ENCODE measurements at places on chromosomes 4 and X. TPM values are rescaled to one million over a fixed set of nuclear protein-coding genes. Genes with fewer than 3 reads are reported as not detected.

Gene LINC00632
- 2.9 TPM for total RNA-seq

Gene OPHN1
- total RNA-seq: 5.4 TPM

Gene DDX60
- 8.0 TPM for total RNA-seq

Gene LIMCH1
- 206 TPM for total RNA-seq

Gene SMS
- total RNA-seq: 265 TPM

Gene OSTC
- 86.4 TPM for total RNA-seq

DNA sequence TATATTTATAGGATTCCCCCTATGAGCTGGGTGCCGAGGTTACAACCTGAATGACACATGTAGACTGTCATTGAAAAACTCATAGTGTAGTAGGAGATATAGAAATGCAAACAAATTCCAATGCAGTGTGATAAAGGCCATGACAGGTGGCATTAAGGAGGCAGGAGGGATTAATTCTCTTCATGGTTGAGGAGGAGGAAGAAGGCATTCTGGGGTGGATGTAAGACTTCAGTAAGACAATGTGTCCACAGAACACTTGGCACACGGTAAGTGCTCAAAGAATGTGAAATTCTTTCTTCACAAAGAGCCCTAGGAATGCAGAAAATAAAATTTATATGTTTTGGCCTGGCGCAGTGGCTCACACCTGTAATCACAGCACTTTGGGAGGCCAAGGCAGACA lies 136.5 kb downstream of the RBM47 start:
- H3K36me3 ChIP-seq: no peaks in the 10 kb centered on the region
- no peak overlapping the region for H3K4me3 ChIP-seq
- H3K4me1 ChIP-seq: peaks cover 34% of the 10 kb centered on the region
- peak overlapping the region; percentile 73 for H3K27ac ChIP-seq
- no peaks in the 10 kb centered on the region for H3K27me3 ChIP-seq
- DNase-seq: no peak

GRCh38 chr4:140809676-140810075 lies 53.5 kb upstream of the TBC1D9 start:
- no peak for DNase-seq
- H3K27me3 ChIP-seq: no peaks in the 10 kb centered on the region
- H3K36me3 ChIP-seq: no peaks in the 10 kb centered on the region
- no peak overlapping the region for H3K4me3 ChIP-seq
- H3K27ac ChIP-seq: no peak overlapping the region

DNA sequence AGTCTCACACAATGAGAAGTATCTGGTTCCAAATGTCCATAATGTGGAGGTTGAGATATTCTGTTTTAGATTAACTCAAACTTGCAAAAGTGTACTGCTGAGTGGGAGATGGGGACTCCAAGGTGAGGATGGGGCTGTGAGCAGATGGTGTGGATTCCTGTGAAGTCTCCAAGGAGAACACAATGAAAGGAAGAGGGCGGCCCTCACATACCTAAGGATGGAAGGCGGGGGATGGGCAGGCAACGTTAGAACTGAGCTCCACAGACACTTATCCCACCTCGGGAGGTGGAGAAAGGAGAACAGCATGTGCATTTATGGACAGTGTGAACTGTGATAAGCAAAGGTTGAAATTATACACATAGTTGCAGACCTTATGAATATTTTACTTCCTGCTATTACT lies 9.9 kb upstream of the SPATA4 start:
- no peak for DNase-seq
- no peak overlapping the region for H3K27ac ChIP-seq
- H3K36me3 ChIP-seq: no peaks in the 10 kb centered on the region
- no peak overlapping the region for H3K4me3 ChIP-seq
- H3K4me1 ChIP-seq: no peaks in the 10 kb centered on the region

GRCh38 chrX:10071451-10072144 lies 85.2 kb upstream of the CLCN4 start:
- no peak for DNase-seq
- H3K4me3 ChIP-seq: no peak overlapping the region
- H3K4me1 ChIP-seq: no peaks in the 10 kb centered on the region
- H3K36me3 ChIP-seq: peaks cover 11% of the 10 kb centered on the region
- H3K27ac ChIP-seq: peak overlapping the region; percentile 46

- H3K27ac ChIP-seq: no peak overlapping the region
- H3K4me1 ChIP-seq: no peaks in the 10 kb centered on the region
- DNase-seq: no peak
- H3K27me3 ChIP-seq: no peaks in the 10 kb centered on the region
- H3K4me3 ChIP-seq: no peak overlapping the region
Measured at GRCh38 chr4:128322986-128323385, 35.4 kb upstream of the PGRMC2 start.

- no peak overlapping the region for H3K27ac ChIP-seq
- H3K27me3 ChIP-seq: no peaks in the 10 kb centered on the region
- peaks cover 15% of the 10 kb centered on the region for H3K4me1 ChIP-seq
- H3K36me3 ChIP-seq: no peaks in the 10 kb centered on the region
Measured at GRCh38 chr4:76752861-76753501, 145.0 kb downstream of the SOWAHB start.

- H3K27me3 ChIP-seq: no peaks in the 10 kb centered on the region
- no peak overlapping the region for H3K4me3 ChIP-seq
- H3K27ac ChIP-seq: no peak overlapping the region
- H3K4me1 ChIP-seq: peaks cover 14% of the 10 kb centered on the region
Measured at GRCh38 chr4:8163026-8163425, 4.4 kb upstream of the ABLIM2 start.

GRCh38 chr4:139560406-139561104 lies 4.5 kb upstream of the SETD7 start:
- H3K27me3 ChIP-seq: no peaks in the 10 kb centered on the region
- H3K4me1 ChIP-seq: peaks cover 12% of the 10 kb centered on the region
- peak; percentile 57 for DNase-seq
- no peak overlapping the region for H3K4me3 ChIP-seq

GRCh38 chrX:103540145-103540544 lies 20.9 kb upstream of the RAB40A start:
- H3K4me3 ChIP-seq: no peak overlapping the region
- no peaks in the 10 kb centered on the region for H3K36me3 ChIP-seq
- no peak for DNase-seq
- no peak overlapping the region for H3K27ac ChIP-seq

DNA sequence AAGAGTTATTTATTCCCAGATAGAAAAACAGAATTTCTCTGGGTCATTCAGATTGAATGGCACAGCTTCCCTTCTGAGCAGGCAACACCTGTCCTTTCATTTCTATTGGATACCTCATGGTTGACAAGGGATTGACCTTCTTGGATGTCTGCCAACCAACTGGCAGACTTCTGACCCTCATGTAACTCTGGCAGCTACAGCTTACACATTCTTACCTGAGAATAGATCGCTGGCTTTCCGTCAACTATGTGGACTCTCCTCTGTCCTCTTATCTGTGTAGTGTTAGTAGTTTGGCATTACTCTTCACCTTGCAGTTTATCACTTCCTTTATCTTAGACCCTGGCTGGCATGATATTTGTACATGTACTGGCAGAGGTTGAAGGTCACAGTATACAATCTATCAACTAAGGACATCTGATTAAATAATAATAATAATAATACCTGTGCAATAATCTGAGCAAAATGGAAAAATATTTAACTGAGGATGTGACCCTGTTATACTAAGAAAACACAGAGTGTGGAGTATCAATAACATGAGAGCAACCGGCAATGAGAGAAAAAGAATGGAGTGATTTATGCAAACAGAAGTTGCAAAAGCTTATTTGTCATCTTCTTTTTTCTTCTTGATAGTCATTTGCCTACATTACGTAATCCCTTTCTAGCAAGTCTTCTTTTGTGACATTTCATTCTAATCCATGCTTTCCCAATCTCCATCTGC lies 1118.2 kb downstream of the ARAP2 start:
- H3K4me3 ChIP-seq: no peak overlapping the region
- H3K27ac ChIP-seq: no peak overlapping the region
- DNase-seq: no peak
- no peaks in the 10 kb centered on the region for H3K36me3 ChIP-seq
- H3K4me1 ChIP-seq: no peaks in the 10 kb centered on the region

GRCh38 chr4:181766061-181766548 lies 477.1 kb upstream of the TENM3 start:
- H3K27me3 ChIP-seq: no peaks in the 10 kb centered on the region
- H3K4me1 ChIP-seq: peaks cover 4% of the 10 kb centered on the region
- H3K36me3 ChIP-seq: no peaks in the 10 kb centered on the region
- DNase-seq: no peak
- no peak overlapping the region for H3K4me3 ChIP-seq

- H3K36me3 ChIP-seq: no peaks in the 10 kb centered on the region
- peak; percentile 41 for DNase-seq
- no peaks in the 10 kb centered on the region for H3K27me3 ChIP-seq
Measured at GRCh38 chr4:20408611-20409010, 156.9 kb downstream of the SLIT2 start.

DNA sequence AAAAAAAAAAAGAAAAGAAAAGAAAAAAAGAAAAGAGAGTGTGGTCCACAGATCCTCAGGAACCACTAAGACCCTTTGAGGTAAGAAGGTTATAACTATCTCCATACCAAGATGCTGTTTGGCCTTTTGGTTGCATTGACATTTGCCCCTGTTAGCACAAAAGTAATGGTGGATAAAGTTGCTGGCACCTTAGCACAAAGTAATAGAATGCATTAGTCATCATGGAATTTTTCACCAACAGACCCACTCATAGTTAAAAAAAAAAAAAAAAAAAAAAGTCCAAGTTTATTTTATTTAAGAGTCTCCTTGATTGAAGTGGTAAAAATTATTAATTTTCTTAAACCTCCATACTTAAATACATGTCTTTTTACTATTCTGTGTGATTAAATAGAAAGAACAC lies 78.4 kb upstream of the RBPJ start:
- DNase-seq: no peak
- no peak overlapping the region for H3K4me3 ChIP-seq
- H3K27ac ChIP-seq: no peak overlapping the region
- H3K36me3 ChIP-seq: no peaks in the 10 kb centered on the region

GRCh38 chr4:8235224-8235623 lies 34.3 kb upstream of the HTRA3 start:
- no peaks in the 10 kb centered on the region for H3K27me3 ChIP-seq
- no peaks in the 10 kb centered on the region for H3K4me1 ChIP-seq
- H3K4me3 ChIP-seq: no peak overlapping the region
- no peaks in the 10 kb centered on the region for H3K36me3 ChIP-seq
- H3K27ac ChIP-seq: no peak overlapping the region

DNA sequence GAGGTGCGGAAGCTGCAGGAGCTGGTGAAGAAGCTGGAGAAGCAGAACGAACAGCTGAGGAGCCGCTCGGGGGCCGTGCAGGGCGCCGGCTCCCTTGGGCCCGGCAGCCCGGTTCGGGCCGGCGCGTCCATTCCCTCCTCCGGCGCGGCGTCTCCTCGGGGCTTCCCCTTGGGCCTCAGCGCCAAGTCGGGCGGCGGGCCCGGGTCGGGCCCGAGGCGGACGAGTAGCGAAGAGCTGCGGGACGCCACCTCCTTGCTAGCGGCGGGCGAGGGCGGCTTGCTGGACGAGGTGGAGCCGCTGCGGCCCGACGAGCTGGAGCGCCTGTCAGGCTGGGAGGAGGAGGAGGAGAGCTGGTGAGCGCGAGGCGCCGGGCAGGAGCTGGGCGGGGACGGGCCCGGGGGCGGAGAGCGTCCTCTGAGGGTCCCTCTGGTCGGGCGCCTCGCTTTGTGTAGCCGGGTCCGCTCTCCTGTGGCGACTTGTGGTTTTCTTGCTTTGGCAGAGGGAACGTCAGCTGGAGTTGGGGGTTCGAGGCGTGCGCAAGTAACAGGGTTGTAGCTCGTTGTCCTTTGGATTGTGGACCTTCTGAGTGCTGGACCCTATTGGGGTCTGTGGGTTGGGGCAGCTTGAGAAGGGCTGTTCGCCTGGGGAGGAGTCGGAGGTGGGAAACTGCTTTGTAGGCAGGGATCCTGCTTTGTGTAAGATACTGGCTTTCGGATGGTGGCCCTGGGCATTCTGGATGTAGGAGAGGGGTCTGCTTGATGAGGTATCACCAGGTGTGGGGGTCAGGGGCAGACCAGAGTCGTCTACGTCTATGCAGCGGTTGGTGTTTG lies 662 bp downstream of the SLAIN2 start:
- peaks cover 12% of the 10 kb centered on the region for H3K4me1 ChIP-seq
- no peaks in the 10 kb centered on the region for H3K27me3 ChIP-seq
- H3K4me3 ChIP-seq: peak overlapping the region; percentile 79
- peak; percentile 52 for DNase-seq
- no peaks in the 10 kb centered on the region for H3K36me3 ChIP-seq
- peak overlapping the region; percentile 96 for H3K27ac ChIP-seq

GRCh38 chr4:127624173-127624572 lies 8.6 kb upstream of the INTU start:
- H3K4me3 ChIP-seq: no peak overlapping the region
- H3K4me1 ChIP-seq: peaks cover 9% of the 10 kb centered on the region
- H3K36me3 ChIP-seq: no peaks in the 10 kb centered on the region
- peaks cover 19% of the 10 kb centered on the region for H3K27me3 ChIP-seq
- no peak overlapping the region for H3K27ac ChIP-seq

DNA sequence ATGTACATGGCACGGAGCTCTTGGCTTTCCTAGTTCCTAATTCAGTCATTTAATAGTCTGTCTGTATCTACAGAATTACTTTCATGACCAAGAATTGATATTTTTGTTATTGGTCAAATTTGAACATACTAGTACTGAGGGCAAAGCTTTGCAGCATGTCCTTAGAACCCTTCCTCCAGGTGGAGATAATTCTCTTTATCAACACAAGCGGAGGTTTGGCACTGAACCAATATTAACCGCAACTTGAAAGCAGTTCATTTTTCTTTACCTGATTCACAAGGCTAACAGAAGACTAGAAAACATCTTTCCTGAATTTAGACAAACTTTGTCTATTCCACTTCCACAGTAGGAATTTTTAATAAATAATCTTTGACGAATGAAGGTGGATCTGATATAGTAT lies 73.8 kb downstream of the TACR3 start:
- no peak for DNase-seq
- H3K4me3 ChIP-seq: no peak overlapping the region
- H3K27ac ChIP-seq: no peak overlapping the region
- no peaks in the 10 kb centered on the region for H3K4me1 ChIP-seq
- no peaks in the 10 kb centered on the region for H3K36me3 ChIP-seq
- H3K27me3 ChIP-seq: no peaks in the 10 kb centered on the region

DNA sequence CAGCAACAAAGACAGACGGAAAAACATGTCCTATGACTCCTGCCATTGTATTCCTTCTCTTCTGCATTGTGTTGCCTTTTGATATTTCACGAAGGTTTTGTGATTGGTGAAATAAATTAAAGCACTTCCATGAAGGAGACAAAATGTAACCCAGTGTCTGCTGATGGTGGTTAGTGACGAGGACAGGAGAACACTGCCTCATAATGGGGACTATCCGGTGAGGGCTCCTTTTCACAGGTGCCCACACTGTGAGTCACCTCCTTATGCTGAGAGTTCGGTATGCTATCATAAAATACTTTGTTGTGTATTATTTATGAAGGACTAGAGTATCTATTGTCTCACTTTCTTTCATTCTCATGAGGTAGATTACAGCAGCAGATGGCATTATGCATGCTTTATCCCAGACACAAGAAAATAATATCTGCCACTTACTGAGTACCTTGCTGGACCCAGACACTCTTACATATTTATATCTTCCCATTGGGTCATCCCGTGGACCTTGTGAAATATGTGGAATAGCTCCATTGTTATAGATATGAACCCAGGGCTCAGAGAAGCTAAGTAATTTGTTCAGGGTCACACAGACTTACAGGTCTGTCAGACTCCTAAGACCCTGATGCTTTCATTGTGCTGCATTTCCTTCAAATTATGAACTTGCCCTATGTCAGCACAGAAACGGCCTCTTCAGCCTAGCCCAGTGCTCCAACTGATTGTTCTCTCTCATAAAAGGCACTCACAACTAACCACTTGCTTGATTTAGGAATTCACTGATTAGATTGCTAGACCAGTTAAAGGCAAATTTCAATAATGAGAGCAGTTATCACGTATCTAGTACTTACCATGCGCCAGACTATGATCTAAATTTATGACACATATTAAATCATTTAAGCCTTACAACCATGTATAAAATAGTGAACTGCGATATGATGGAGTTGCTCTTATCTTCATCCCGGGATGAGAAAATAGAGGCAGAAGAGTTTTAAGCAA lies 31.2 kb downstream of the PLS3 start:
- no peaks in the 10 kb centered on the region for H3K4me1 ChIP-seq
- DNase-seq: no peak
- H3K4me3 ChIP-seq: no peak overlapping the region
- peaks cover 7% of the 10 kb centered on the region for H3K27me3 ChIP-seq
